Cortex of kidney (tissue), 1 donor: ENCODE measurements at places on chromosomes 1 and 21.

DNA sequence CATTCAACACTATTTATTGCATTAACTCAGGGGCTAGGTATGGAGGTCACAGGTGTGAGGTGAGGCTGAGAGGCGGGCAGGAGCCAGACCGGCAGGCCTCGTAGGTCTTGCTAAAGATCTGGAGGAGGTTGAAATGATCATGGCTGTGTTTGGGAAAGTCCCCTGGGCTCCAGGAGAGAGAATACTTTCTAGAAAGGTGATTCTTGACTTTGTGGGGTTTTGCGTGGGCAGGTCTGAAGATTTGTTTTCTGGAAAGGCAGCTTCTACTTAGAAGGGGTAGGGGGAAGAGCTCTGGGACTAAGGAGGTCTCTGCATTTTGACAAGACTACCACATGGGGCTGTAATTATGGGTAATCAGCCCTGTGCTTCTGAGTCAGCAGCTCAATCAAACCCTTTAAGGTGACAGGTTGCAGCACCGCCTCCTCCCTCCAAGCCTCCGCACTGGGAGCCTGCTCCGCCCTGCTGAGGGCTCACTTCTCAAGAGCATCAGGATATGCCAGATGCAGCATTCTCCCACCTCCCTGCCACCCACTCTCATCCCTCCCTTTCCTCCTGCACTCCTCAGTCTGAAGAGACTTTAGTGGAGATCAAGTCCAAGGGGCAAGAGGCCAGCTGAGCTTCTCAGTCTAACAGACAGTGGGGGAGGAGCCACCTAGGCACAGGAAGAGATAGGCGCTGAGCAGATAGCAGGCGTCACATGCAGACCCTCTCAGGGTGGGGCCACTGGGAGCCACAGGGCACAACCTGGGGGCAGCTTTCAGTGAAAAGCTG is 30.5 kb downstream of the SLC30A1 start:
- no peak for DNase-seq

DNA sequence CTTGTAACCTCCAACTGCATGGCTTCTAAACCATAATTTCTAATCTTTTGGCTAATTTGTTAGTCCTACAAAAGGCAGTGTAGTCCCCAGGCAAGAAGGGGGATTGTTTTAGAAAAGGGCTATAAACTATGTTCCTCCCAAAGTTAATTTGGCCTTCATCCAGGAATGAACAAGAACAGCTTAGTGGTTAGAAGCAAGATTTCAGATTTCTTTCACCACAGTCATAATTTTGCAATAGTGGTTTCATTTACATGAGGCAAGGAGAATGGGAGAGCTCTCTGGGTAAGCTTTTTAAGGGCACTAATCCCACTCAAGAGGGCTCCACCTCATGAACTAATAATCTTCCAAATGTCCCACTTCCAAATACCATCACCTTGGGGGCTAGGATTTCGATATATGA is 1353.9 kb downstream of the NCAM2 start:
- no peak for DNase-seq

- DNase-seq, result no peak
Observed at GRCh38 chr1:2786329-2787162, 14.9 kb downstream of the TTC34 start.

DNA sequence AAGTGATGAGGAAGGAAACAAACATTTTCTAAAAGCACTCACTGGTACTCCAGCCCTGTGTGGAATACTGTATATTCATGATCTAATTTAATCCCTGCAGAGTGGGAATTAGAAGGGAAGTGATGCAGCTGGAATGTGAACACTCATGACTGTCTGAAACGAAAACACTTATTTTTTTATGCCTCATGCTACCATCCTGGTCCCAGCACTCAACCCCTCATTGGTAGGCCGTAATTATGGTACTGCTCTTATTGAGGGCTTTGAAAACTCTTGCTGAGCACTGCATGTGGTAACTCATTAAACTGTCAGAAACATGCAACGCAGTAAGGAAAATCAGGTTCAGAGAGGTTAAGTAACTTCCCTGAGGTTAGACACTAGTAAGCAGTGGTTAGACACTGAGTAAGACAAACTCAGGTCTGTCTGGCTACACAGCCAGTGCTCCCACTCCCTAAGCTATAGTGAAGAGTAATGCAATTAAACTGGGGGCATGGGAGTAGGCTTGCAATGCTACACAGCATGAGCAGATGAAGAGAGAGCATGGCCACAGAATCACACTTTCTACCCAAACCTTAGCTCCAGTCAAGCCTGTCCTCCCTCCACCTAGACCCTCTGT is 17.3 kb upstream of the TNFSF4 start:
- DNase-seq, result no peak

DNA sequence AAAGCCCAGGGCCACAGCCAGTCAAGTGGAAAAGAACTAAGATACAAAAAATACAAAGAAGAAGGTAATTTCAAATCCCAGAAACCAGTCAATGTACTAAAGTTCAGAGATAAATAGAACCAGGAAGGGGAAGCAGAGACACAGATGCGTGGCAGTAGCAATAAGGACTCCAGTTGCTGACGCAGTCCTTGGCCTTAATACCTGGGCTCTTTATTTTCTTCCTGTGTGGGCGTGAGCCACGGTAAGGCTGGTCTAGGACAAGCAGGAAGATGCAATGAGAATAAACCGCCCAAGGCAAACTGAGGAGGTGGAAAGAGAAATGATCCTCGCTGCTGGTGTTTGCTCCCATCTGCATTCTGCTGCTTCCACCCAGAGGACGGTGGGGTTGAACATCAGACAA is 65.6 kb upstream of the PLXNA2 start:
- no peak for DNase-seq

- DNase-seq, result no peak
Observed at GRCh38 chr1:26145041-26145959, 13.6 kb upstream of the FAM110D start.

DNA sequence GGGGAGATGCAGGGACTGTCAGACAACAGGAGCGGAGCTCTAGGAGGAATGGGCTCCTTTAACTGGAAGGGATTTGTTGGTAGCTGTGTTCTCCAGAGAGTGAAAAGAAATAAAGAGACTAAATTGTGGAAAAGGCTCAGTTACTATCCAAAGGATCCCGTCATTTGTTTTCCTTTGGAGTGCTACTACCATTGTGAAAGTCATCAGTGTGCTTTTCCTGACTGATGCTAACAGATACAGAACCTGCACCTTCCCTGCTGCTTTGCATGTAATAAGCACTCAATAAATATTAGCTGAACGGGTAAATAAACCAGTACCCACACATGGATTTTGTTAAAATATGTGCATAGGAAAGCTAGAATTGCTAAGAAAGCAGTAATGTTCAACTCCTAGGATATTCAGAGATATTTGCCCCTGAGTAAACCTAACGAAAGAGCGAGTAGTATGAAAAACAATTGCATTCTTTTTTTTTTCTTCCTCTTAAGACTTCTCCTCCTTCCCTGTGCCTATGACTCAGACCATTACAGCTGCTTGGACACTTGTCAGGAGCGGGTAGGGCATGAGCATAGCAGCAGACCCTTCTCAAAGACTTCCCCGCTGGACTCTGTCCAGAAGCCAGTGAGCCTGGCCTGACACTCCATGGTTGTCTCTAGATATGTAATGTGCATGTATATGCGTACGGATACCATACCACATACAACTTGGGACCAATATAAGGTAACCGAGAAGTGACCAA is 41.7 kb downstream of the PTGFRN start:
- no peak for DNase-seq

DNA sequence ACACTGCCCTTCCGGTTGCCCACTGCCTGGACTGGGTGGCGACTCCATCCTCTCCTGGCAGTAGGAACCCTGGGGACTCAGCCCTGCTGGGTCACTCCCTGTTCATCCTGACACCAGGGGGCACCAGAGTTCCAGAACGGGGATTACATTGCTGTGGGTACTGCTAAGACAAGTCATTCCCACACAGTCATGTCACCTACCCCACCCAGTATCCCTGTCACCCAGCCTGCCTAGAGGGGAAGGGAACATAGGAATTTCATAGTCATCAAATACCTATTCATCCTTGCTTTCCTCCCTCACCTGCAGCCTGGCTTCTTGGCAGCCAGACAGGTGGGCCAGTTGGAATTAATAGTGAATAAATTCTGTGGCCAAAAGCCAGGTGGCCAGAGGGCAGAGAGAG is 9.8 kb upstream of the SFN start:
- no peak for DNase-seq

DNA sequence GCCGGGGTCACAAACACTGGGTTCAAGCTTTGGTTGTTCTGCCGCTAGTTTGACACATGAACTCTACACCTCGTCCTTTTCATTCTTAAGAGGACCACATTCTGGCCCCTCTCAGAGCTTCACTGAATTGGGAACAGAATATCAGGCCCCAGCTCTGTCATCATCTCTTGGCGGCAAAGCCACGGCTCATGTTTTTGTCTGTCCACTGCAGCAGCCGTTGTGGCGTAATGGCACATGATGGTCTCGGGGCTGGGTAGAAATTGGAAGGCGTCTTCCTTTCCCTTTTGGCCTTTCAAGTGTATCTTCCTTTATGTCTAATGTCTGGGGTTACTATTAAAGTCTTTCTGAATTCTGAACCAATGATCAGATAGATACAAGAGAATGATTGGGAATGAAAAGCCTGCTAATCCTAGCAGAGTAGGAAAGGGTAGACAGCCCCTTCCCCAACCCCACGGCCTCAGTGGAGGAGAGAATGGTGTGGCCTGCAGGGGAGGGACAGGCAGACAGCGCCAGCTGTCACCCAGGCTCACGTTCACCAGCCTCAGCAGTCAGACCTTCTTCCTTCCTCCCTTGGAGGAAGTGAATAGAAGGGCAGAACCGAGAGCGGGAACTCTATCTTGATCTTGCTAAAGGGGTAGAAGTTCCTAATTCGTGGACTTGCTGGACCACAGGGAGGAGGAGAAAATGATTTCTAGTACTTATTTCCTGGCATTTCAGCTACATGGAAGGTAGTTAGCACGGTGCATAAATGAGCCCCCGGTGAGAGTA is 498.1 kb downstream of the KIF26B start:
- no peak for DNase-seq

DNA sequence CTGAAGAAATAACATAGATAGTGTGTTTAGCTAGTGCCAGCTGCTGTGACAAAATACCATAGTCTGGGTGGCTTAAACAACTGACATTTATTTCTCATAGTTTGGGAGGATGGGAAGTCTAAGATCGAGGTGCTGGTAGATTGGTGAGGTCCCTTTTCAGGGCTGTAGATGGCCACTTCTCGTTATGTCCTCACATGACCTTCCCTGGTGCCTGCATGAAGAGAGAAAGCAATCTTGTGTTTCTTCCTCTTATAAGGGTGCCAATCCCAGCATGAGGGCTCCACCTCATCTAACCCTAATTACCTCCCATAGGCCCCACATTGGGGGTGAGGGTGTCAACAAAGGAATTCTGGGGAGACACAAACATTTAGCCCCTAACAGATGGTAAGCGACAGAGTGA is 9.3 kb downstream of the MTARC2 start:
- DNase-seq, result no peak

GRCh38 chr21:26421724-26422123 is 151.4 kb downstream of the CYYR1 start:
- no peak for DNase-seq

GRCh38 chr1:171251952-171252300 is 3.6 kb downstream of the FMO1 start:
- no peak for DNase-seq
